MM.1S (cell line): ENCODE measurements at places on chromosomes 5 and 9.

GRCh38 chr5:35803191-35803651 lies 53.5 kb upstream of the IL7R start:
- DNase-seq, result no peak

GRCh38 chr5:154511984-154512383 lies 34.0 kb upstream of the HAND1 start:
- DNase-seq, result no peak

GRCh38 chr5:146047396-146047795 lies 58.0 kb downstream of the PLAC8L1 start:
- peak; percentile 36 for DNase-seq

- DNase-seq, result no peak
Observed at GRCh38 chr5:178110-178509, 13.2 kb upstream of the LRRC14B start.

DNA sequence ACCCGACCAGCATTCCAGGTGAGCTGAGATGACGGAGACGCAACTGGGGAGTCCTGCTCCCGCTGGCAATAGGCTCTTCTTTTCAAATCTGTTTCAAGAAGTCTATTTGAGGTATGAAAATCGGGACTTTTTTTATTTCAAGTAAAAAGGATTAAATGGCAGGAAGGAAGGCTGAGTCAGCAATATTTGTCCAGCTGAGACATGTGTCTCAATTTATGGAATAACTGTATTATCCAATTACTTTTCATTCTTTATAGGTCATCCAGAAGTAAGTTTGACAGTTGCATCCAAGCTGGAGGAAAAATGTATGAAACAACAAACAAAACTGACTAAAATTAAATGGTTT lies 221.1 kb downstream of the NR2F1-AS1 start:
- no peak for DNase-seq

GRCh38 chr9:79745752-79746336 lies 174.1 kb downstream of the TLE4 start:
- no peak for DNase-seq
